ENCODE measurements at places on chromosomes 3 and 15.

GRCh38 chr15:101113114-101114005 lies 138.5 kb downstream of the CHSY1 start:
- no peak for DNase-seq

- no peak for DNase-seq
Observed at GRCh38 chr3:105722943-105723556, 145.8 kb downstream of the CBLB start.

DNA sequence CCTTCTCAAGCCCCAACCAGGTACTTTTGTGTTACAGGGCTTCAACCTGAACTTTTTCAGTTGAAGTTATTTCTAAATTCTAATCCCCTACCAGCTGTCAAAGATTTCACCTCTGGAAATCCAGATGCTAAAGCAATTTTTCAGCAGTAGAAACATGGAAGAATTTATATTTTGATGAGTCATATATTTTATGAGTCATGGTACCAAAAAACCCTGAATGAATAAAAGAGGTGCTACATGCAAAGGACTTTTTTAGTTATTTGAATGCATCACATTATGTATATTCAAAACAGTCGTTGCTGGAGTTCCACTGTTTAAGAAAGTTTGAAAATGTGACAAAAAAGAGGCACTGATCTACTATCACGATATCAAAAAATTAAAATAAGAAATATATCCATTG lies 96.0 kb upstream of the ZNF385D start:
- no peak for DNase-seq

GRCh38 chr3:128309026-128309425 lies 155.7 kb downstream of the EEFSEC start:
- DNase-seq = no peak

GRCh38 chr15:33515121-33515520 lies 204.4 kb downstream of the RYR3 start:
- DNase-seq = no peak

GRCh38 chr15:82653483-82654168 lies 6.5 kb upstream of the CPEB1 start:
- no peak for DNase-seq

DNA sequence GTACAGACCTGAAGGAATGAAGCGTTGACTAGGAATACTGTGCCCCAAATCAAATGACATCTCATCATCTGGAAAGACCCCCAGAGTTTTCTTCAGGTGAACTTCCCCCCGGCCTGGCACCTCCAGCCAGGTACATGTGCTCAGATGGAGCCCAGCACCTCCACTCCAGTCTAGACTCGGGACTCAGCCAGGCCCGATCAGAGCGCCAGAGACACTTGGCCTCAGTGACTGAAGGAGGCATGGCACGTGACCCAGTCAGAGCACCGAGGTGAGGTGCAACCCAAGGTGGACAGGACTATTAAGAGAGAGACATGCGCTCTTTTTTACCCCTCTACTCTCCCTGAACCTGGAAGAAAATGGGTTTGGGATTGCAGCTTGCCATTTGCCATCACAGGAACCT lies 48.5 kb downstream of the CD47 start:
- DNase-seq = no peak

GRCh38 chr3:175057401-175057800 lies 198.3 kb downstream of the NAALADL2 start:
- DNase-seq = no peak

- DNase-seq = no peak
Observed at GRCh38 chr3:11607816-11608215, 35.9 kb downstream of the VGLL4 start.

DNA sequence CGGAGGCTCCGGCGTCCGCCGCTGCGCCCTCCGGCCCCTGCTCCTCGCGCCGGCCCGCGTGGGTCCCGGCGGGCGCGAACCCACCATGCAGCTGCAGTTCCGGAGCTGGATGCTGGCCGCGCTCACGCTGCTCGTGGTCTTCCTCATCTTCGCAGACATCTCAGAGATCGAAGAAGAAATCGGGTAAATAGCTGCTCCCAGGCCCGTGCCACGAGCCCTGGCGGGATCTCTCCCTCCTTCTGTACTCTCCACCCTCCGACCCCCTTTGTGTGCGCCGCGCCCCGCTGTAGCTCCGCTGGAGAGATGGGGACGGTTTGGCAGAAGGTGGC lies 263 bp downstream of the ST8SIA2 start:
- no peak for DNase-seq

GRCh38 chr3:17806201-17806600 lies 63.8 kb upstream of the TBC1D5 start:
- no peak for DNase-seq

DNA sequence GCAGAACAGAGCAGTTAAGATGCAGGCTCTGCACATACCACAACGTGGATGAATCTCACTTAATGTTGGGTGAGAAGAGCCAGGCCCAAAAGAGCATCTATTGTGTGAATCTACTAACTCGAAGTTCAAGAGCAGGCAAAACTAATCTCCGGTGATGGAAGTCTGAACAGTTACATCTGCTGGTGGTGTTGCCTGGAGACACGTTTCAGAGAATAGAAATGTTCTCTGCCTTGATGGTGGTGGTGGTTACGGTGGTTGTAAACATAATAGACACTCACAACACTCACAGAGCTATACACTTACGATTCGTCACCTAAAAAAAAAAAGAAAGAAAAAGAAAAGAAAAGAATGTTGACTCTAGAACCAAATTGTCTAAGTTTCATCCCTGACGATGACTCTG lies 86.8 kb downstream of the LIPC start:
- DNase-seq = no peak

GRCh38 chr3:73284472-73284871 lies 223.0 kb downstream of the EBLN2 start:
- no peak for DNase-seq

DNA sequence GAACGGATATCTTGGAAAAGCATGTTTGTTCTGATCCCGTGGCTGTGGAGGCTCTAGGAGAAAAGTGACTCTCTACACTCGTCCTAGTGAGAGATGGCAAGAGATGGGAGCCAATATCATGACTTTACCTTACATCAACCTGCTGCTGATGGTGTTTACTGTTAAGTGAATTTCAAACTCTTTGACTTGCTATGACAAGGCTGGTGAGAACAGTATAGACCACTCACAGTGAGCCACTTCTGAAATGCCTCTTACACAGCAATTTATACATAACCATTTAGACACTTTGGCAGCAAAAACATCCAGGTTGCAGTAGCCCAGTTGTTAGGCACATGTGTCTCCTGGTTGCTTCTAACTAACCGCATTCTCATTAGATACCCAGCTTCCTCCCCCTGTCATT lies 43.3 kb downstream of the IL5RA start:
- DNase-seq = no peak

DNA sequence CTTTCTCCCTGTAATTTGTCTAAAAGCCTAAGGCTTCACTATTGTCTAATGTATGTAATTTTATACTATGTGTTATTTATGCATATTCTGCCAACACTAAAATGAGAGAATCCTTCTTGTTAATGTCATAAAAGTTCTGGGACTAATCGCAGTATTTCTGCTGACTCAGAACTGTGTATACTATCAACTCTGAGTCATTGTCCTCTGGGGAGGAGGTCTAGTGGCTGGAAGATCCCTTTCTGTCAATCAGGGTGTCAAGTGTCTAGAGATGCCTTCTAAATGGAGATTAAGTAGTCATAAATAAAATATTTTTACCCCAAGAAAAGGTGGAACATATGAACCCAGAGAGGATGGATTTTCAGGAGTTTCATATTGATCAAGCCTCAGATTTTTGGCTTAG lies 473.4 kb downstream of the AGBL1 start:
- no peak for DNase-seq

DNA sequence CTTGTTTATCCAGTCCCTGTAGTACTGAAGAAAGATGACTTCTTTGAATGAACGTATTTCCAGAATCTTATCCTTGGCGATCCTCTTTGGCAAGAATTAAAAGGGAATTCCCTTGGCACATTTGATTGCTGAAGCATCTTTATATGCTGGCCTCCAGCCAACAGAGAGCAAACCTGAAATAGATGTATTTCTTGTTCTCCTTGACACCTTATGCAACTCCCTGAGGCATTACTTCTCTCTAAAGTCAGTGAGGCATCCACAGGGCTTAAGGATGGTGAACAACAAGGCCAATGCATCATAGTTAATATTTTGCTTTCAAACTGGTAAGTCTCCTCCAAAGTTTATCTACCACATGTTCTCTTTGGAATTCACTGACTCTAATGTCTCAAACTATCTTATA lies 450.9 kb upstream of the THRB start:
- no peak for DNase-seq

DNA sequence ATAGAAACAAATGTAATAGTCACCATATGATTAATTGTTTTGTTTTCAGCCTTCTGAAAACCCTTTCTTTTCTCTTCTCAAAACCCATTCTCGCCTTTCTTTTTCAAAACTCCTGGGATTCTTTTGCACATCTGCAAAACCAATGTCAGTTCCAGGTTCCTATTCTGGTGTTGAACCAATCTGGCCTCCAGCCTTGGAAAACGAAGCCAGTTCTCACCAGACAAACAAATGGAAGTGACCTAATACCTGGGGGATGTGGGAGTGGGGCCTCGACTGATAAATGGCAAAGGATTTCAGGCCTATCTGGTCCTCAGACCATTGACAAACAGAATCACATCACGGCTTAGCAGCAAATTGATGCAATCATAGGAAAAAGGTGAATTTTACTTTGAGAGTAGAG lies 73.0 kb downstream of the COL8A1 start:
- DNase-seq = no peak

- DNase-seq = no peak
Observed at GRCh38 chr3:130465521-130465920, 51.5 kb upstream of the COL6A6 start.

GRCh38 chr3:101461451-101461850 lies 51.6 kb downstream of the SENP7 start:
- no peak for DNase-seq

All from stimulated activated CD4-positive, alpha-beta T cell treated with anti-CD3 and anti-CD28 coated beads, Interleukin-4, amount 100 ng/mL, for 4 hours (primary cell).